LNCaP clone FGC (cell line): ENCODE measurements at places on chromosomes 1 and 21.

DNA sequence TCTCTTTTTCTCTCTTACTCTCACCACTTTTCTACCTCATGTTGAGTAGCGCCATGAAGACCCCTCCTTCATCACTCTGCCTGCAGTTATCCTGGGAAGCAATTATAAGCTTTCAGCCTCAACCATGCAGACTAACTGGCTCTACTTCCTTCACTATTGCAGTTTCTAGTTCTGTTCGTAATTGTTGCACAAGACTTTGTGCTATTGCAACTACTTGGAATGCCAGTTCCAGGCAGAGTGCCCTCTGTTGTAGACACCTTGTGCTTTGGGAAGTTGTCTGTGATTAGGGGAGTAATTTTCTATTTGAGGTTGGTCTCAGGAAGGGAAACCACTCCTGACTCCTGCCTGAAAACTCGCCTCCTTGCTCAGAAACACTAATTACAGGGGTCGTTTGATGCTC, 19.4 kb downstream of the PGM1 start:
- DNase-seq = no peak

- no peak for DNase-seq
These were observed 18.7 kb upstream of the KANK4 start for GRCh38 chr1:62337706-62338631.

DNA sequence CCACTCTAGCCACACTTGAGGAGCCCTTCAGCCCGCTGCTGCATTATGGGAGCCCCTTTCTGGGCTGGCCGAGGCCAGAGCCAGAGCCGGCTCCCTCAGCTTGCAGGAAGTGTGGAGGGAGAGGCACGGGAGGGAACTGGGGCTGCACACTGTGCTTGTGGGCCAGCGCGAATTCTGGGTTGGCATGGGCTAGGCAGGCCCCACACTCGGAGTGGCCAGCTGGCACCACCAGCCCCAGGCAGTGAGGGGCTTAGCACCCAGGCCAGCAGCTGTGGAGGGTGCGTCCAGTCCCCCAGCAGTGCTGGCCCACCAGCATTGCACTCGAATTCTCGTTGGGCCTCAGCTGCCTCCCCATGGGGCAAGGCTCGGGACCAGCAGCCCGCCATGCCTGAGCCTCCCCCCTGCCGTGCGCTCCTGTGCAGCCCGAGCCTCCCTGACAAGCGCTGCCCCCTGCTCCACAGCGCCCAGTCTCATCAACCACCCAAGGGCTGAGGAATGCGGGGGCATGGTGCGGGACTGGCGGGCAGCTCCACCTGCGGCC, 785.9 kb upstream of the TPTE start:
- DNase-seq = no peak

DNA sequence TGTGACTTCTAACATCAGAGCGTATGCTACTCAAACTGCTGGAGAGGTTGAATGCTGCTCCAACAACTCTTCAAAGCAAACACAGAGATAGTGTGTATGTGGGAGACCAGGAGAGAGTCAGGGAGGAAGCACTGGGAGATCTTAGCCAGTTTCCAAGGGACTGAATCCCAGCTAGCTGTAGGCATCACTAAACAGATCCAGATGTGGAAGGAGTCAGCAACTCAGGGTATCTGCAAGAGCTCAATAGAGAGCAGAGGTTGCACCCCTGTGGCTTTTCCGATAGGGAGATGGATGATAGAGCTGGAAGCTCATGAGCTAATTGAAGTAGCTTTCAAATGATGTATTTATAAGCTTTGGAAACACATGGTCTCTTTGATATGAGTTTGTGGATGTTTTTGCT, 168.9 kb upstream of the HOOK1 start:
- DNase-seq = no peak

DNA sequence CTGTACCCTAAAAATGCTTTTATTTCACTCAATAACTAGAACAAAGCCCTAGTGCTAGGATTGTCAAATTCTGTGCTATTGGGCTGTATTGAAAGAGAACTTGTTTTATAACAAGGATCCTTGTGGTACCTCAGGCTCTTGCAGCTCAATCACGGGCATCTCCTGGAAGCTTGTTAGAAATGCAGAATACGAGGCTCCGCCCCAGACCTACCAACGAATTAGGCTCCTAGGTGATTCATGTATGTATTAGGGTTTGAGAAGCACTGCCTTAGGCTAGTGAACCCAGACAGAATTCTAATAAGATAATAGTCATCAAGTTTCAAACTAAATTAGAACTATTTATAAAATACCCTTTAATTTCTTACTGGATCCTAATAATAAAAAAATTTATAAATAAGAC, 45.6 kb downstream of the ZZZ3 start:
- DNase-seq = no peak

DNA sequence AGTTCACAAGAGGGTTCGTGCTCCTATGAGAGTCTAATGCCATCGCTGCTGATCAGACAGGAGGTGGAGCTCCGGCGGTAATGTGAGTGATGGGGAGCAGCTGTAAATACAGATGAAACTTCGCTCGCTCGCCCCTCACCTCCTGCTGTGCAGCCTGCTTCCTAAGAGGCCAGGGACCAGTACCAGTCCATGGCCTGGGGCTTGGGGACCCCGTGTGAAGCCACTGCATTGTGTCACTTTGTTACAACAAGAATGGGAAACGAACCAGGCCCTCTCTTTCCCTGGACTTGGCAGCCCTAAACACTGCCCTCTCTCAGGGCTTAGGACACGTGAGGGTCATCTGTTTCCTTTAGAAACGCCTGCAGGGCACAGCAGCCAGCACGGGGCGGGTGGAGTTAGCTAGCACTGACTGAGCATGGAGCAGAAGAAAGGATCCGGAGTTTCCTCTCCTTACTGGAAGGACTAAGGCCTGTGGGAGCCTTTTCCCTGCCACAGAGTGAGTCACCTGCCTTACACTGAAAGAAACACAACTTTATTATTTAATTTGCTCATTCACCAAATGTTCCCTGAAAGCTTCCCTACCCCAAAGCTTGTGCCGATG, 185.2 kb upstream of the TMEM51 start:
- no peak for DNase-seq

DNA sequence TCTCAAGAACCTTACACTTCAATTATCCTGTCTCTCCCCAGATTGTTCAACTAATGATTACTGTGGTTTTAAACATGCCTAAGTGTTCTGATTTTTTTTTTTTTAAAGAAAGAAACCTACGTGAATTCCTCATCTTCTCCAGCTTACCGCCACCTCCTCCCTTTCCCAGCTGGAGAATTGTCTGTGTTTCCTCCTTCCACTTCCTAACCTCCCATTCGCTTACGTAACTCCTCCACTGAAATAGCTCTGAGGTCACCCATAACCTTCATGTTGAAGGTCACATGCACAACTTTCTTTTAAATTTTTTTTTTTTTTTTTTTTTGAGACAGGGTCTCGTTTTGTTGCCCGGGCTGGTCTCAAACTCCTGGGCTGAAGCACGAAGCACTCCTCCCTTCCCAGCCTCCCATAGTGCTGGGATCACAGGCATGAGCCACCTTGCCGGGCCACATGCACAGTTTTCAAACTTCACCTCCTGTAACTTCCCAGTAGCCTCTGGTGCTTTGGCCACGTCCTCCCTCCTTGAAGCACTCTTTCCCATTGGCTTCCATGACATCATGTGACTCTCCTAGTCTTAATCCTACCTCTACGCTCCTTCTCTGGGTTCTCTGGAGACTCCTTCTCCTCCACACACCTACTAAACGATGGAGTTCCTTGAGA, 9.8 kb upstream of the CAPZB start:
- no peak for DNase-seq

DNA sequence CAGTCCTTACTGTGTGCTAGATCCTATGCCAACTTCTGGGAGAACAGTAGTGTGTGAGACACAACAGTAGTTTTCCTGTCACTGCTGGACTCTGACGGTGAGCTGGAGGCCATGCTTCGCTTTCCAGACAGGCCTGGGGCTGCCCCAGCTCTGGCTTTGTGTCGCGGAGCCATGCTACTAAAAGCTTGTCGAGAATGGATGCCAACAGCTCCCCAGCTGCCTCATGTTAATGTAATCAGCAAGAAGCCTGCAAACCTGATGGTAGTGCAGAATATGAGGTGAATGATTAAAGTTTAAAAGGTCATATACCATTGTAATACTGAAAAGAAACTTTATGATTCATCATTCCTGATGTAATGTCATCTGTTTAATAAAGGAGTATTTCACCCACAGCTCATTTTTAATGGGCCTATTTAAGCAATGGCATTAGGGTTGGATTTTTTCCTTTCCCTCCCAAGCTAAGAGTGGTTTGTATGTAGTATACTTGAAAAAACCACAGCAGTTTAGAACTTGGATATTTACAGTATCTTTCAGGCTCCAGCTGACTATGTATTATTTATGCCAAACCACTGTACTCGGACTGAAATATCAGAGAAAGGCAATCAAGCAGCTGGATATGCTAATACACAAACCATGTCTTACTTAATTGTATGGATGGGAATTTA, 343.0 kb downstream of the NUF2 start:
- no peak for DNase-seq
